Neural crest cell (in vitro differentiated cells): ENCODE measurements at places on chromosomes 1 and 21. TPM values are rescaled to one million over a fixed set of nuclear protein-coding genes. Genes with fewer than 3 reads are reported as not detected.
A peak's percentile ranks its signal among the peaks of the same experiment; 100 is the strongest.

GRCh38 chr1:203629507-203630082, 3.0 kb downstream of the ATP2B4 start:
- H3K4me3 ChIP-seq: peak overlapping the region; percentile 94
- peaks cover 29% of the 10 kb centered on the region for H3K27me3 ChIP-seq
- H3K36me3 ChIP-seq: no peaks in the 10 kb centered on the region
- H3K27ac ChIP-seq: peak overlapping the region; percentile 87
- peak; percentile 58 for DNase-seq

- peaks cover 14% of the 10 kb centered on the region for H3K4me1 ChIP-seq
- DNase-seq: no peak
- peaks cover 58% of the 10 kb centered on the region for H3K27me3 ChIP-seq
- no peak overlapping the region for H3K4me3 ChIP-seq
- H3K27ac ChIP-seq: no peak overlapping the region
Observed at GRCh38 chr1:3242408-3243260, 173.6 kb downstream of the PRDM16 start.

DNA sequence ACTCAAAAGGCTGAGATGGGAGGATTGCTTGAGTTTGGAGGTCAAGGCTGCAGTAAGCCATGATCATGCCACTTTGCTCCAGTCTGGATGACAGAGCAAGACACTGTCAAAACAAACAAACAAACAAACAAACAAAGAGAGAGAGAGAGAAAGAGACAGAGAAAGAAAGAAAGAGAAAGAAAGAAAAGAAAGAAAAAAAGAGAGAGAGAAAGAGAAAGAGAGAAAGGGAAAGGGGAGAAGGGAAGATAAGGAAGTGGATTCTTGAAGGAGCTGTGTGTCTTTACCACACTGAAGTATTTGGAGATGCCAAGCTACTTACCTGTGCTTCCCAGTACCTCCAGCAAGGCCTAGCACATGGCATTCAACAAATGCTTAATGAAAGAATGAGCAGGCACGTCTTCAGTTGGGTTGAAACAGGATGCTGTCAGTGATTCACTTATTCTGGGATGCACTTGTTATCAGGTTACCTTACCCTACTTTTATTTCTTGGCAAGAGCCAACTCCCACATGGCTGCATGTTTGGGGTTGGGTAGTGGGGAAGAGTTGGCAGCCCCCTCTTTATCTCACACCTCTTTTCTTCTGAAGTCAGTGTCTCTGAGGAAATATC, 28.8 kb downstream of the CD101 start:
- no peaks in the 10 kb centered on the region for H3K27me3 ChIP-seq
- H3K27ac ChIP-seq: peak overlapping the region; percentile 90
- peaks cover 32% of the 10 kb centered on the region for H3K4me1 ChIP-seq
- H3K36me3 ChIP-seq: no peaks in the 10 kb centered on the region

- no peaks in the 10 kb centered on the region for H3K27me3 ChIP-seq
- H3K27ac ChIP-seq: no peak overlapping the region
- no peak for DNase-seq
- no peaks in the 10 kb centered on the region for H3K36me3 ChIP-seq
- no peak overlapping the region for H3K4me3 ChIP-seq
Observed at GRCh38 chr21:30255679-30256078, 27.1 kb downstream of the KRTAP24-1 start.

DNA sequence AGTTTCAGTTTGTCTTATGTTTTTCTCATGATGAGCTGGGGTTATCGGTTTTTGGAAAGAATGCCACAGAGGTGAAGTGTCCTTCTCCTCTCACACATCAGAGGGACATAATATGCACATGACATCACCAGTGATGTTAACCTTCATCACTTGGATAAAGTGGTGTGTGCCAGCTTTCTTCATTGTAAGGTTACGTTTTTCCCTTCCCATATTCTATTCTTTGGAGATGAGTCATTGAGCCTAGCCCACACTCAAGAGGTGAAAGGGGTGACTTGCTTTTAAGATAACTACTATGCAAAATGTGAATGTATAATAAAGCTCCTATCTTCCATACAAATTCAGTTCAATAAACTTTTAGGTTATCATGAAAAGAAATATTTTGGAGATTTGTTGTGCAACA, 36.7 kb upstream of the MAGI3 start:
- no peaks in the 10 kb centered on the region for H3K36me3 ChIP-seq

DNA sequence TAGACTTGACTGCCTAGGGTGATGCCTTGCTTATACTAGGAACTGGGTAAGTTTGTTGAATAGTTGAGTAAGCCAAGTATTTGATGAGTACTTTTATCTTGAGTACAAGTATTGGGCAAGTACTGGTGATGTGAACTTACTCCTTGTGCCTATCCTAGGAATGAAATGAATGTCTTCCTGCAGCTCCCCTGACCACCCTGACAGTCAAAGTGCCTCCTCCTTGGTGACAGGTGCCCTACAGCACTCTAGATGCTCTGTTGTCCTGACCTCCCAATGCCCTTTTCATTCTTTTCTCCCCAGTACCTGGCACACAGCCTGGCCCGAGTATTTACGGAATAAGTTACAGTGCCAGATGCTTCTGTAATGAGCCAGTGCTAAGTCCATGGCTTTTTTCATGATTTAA, 25.5 kb downstream of the PCSK9 start:
- peak overlapping the region; percentile 39 for H3K27ac ChIP-seq
- peaks cover 16% of the 10 kb centered on the region for H3K36me3 ChIP-seq
- no peaks in the 10 kb centered on the region for H3K4me1 ChIP-seq
- H3K27me3 ChIP-seq: no peaks in the 10 kb centered on the region
- no peak overlapping the region for H3K4me3 ChIP-seq
- no peak for DNase-seq

GALE gene
- 47.1 and 47.2 TPM in 2 replicates for total RNA-seq

GRCh38 chr1:96538883-96539282, 182.7 kb upstream of the PTBP2 start:
- no peaks in the 10 kb centered on the region for H3K36me3 ChIP-seq
- no peaks in the 10 kb centered on the region for H3K27me3 ChIP-seq
- H3K4me3 ChIP-seq: no peak overlapping the region
- no peak overlapping the region for H3K27ac ChIP-seq
- peaks cover 19% of the 10 kb centered on the region for H3K4me1 ChIP-seq
- no peak for DNase-seq

GRCh38 chr1:203657748-203658134, 31.1 kb downstream of the ATP2B4 start:
- DNase-seq: no peak
- no peak overlapping the region for H3K27ac ChIP-seq
- H3K36me3 ChIP-seq: no peaks in the 10 kb centered on the region
- no peaks in the 10 kb centered on the region for H3K27me3 ChIP-seq

- no peak for DNase-seq
- H3K4me3 ChIP-seq: no peak overlapping the region
- H3K36me3 ChIP-seq: no peaks in the 10 kb centered on the region
- H3K27ac ChIP-seq: no peak overlapping the region
- H3K27me3 ChIP-seq: no peaks in the 10 kb centered on the region
Observed at GRCh38 chr1:198647055-198647454, 8.2 kb downstream of the PTPRC start.

GRCh38 chr1:86648255-86648654, 56.1 kb upstream of the SH3GLB1 start:
- DNase-seq: no peak
- no peak overlapping the region for H3K27ac ChIP-seq
- H3K36me3 ChIP-seq: no peaks in the 10 kb centered on the region
- H3K4me1 ChIP-seq: no peaks in the 10 kb centered on the region
- H3K4me3 ChIP-seq: no peak overlapping the region
- no peaks in the 10 kb centered on the region for H3K27me3 ChIP-seq

GRCh38 chr1:180255536-180256340, 25.7 kb downstream of the LHX4 start:
- no peak overlapping the region for H3K4me3 ChIP-seq
- H3K27me3 ChIP-seq: peaks cover 25% of the 10 kb centered on the region
- H3K27ac ChIP-seq: peak overlapping the region; percentile 53
- DNase-seq: no peak
- H3K4me1 ChIP-seq: no peaks in the 10 kb centered on the region

- no peak overlapping the region for H3K27ac ChIP-seq
- peak; percentile 87 for DNase-seq
- H3K4me3 ChIP-seq: peak overlapping the region; percentile 73
- peaks cover 3% of the 10 kb centered on the region for H3K27me3 ChIP-seq
- peaks cover 41% of the 10 kb centered on the region for H3K4me1 ChIP-seq
Observed at GRCh38 chr1:155176544-155177071, 3.0 kb downstream of the TRIM46 start.

DNA sequence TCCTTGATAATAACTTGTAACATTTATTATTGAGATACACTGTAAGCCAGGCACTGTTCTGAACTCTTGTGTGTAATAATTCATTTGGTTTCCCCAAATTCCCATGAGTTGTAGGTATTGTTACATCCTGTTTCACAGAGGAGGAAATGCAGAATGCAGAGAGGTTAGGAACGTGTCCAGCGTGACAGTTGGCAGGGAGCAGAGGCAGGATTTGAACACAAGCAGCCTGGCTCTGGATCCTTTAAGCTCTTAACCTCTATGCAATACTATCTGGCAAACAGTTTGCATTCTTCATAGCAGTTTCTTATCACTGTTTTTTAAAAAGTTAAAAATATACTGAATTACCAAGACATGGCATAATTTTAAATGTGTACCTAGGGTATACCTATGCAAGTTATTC, 30.5 kb downstream of the EEIG2 start:
- H3K36me3 ChIP-seq: no peaks in the 10 kb centered on the region
- H3K4me1 ChIP-seq: peaks cover 11% of the 10 kb centered on the region
- no peak overlapping the region for H3K4me3 ChIP-seq
- H3K27ac ChIP-seq: no peak overlapping the region

TMEM52 gene
- total RNA-seq: 3.7 and 4.6 TPM in 2 replicates

DNA sequence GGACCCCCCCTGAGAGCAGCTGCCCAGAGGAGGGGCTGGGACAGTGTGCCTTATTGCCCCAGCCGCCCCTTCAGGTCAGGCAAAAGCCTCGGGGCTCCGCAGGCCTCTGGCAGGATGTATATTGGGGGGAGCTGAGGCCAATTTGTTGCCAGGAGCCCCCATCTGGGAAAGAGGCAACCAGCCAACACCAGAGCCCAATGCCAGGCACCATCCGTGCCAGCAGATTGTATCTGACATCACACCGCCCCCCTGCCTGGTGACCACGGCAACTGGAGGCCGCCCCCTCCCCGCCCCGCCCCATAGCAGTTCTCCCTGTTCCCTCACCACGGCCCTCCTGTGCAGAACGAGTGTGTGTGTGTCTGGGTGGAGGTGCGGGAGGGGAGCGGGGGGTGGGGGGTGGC, 3.6 kb upstream of the PLEKHG5 start:
- H3K27ac ChIP-seq: no peak overlapping the region
- H3K27me3 ChIP-seq: peaks cover 3% of the 10 kb centered on the region
- DNase-seq: no peak
- H3K4me3 ChIP-seq: peak overlapping the region; percentile 64
- H3K4me1 ChIP-seq: peaks cover 20% of the 10 kb centered on the region
- no peaks in the 10 kb centered on the region for H3K36me3 ChIP-seq

HPDL gene
- total RNA-seq: 10.6 and 11.6 TPM in 2 replicates

- H3K36me3 ChIP-seq: no peaks in the 10 kb centered on the region
- H3K27ac ChIP-seq: no peak overlapping the region
- DNase-seq: no peak
- H3K27me3 ChIP-seq: no peaks in the 10 kb centered on the region
Observed at GRCh38 chr1:9441451-9442133, 97.7 kb upstream of the SLC25A33 start.

DNA sequence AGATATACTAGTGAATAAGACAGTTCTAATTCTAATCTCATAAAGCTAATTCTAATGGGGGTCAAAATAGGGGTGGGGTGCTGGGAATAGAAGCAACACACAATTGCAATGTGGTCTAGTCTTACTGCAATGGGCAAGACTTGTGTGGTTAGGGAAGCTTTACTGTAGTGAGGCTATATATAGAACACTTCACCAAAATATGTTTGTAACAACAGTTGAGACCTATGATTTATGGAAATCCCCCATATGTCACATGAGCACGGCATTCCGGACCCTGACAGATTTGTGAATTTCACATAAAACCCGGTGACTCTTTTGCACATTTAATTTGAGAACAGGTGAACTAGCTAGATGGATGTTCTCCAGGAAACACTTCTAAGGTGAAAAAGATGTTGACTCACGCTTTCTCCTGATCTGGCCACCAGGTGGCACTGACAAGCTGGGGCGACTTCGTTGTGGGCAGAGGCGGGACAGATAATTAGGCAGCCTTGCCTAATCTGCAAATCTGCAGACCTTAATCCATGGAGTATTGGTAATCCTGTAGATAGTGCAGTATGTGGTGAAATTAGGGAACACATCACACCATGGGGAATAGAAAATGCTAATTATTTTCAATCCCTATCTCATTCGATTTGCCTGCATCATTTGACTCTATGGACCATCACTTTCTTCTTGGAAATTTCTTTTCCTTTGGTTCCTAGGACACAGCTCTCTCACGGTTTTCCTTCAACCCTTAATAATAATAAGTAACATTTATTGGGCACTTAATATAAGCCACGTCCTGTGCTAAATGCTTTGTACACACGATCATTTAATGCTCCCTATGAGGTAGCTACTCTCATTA, 37.7 kb downstream of the KIAA0040 start:
- no peak overlapping the region for H3K27ac ChIP-seq
- DNase-seq: peak; percentile 65
- H3K4me1 ChIP-seq: peaks cover 18% of the 10 kb centered on the region
- no peak overlapping the region for H3K4me3 ChIP-seq
- no peaks in the 10 kb centered on the region for H3K36me3 ChIP-seq

DNA sequence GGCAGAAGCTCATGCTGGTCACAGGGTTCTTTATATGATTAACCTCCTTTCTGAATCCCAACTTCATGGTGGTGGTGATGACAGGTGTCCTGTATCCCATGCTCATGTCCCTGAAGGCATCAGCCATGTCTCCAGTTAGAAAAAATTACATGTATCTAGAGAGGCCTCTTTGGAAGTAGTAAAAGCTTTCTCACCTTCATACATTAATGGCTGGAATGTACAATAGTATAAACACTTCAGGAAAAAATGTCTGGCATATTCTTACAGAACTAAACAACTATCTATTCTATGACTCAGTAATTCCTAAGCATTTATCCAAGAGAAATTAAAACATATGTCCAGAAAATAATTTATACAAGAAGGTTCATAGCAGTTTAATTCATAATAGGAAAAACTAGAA, 34.0 kb downstream of the ADAM30 start:
- no peak overlapping the region for H3K4me3 ChIP-seq
- no peaks in the 10 kb centered on the region for H3K4me1 ChIP-seq
- DNase-seq: no peak
- H3K36me3 ChIP-seq: no peaks in the 10 kb centered on the region
- peaks cover 9% of the 10 kb centered on the region for H3K27me3 ChIP-seq

DNA sequence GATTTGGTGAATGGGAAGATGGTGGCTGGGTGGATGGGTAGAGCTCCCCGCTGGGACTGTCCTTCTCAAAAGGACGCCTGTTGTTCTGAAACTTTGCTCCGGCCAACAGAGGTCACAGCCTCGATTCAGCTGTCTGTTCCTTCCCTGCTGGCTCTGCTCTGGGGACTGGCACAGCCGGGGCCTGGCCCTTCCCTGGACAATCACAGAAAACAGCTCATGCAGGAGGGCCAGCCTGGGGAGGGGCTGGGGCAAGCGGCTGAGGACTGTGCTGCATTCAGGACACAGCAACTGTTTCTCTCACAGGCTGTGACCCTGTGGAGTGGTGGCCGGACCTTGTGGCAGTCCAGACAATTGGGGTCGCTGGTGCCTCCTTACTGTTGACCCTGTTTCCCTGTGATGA, 110.7 kb upstream of the TMEM51 start:
- peaks cover 21% of the 10 kb centered on the region for H3K4me1 ChIP-seq
- H3K36me3 ChIP-seq: peaks cover 2% of the 10 kb centered on the region
- peaks cover 49% of the 10 kb centered on the region for H3K27me3 ChIP-seq
- peak overlapping the region; percentile 47 for H3K27ac ChIP-seq
- peak; percentile 57 for DNase-seq
- peak overlapping the region; percentile 52 for H3K4me3 ChIP-seq

MSH4 gene
- total RNA-seq: 0.34 and 0.56 TPM in 2 replicates

- no peaks in the 10 kb centered on the region for H3K36me3 ChIP-seq
- H3K4me3 ChIP-seq: no peak overlapping the region
- no peaks in the 10 kb centered on the region for H3K4me1 ChIP-seq
- peaks cover 45% of the 10 kb centered on the region for H3K27me3 ChIP-seq
- H3K27ac ChIP-seq: no peak overlapping the region
Observed at GRCh38 chr1:157700305-157700704, 264 bp downstream of the FCRL3 start.

VWA1 gene
- 8.9 and 9.6 TPM in 2 replicates for total RNA-seq

OR10K1 gene
- not detected in 2 replicates for total RNA-seq
